ENCODE measurements at places on chromosomes 2 and 18.

DNA sequence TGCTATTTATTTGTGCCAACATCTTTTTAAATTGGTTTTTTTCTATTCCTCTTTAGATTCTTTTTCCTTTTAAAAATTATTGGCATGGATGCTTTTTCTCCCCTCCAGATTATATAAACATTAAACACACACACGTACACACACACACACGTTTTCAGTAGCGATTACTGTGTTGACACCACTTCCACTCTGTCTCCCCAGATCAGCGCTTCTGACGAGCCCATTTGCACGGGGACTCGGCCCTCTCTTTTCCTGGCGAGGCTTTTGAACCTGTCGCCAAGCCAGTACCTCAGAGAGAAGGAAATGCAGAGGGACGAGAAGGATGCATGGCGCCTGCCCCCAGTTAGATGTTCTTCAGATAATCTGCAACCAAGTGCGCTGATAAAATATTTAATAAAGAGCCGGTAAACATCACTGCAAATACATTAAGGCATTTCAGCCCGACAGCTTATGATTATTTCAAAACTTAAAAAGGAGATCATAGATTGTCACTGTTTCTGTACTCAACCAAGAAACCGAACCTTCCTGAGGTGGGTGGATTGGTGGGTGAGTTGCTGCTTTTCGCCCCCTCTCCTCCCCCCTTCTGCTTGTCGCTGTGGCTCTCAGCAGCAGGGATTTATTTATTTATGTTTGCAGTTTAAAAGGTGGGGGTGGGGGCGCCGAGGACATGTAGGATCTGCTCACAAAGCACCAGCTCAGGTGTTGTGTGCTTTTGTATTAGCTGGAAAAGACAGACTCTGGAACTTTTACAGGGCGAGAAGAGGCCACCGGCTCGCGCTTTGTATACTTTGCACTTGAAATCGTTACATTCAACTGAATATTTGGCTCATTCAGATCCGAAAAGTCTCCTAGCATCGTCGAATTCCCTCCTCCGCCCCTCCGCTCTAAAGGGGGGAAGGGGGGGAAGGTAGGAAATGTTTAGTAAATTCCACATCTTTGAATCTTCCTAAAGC, 787 bp upstream of the TBR1 start:
- peak; percentile 5 for DNase-seq

DNA sequence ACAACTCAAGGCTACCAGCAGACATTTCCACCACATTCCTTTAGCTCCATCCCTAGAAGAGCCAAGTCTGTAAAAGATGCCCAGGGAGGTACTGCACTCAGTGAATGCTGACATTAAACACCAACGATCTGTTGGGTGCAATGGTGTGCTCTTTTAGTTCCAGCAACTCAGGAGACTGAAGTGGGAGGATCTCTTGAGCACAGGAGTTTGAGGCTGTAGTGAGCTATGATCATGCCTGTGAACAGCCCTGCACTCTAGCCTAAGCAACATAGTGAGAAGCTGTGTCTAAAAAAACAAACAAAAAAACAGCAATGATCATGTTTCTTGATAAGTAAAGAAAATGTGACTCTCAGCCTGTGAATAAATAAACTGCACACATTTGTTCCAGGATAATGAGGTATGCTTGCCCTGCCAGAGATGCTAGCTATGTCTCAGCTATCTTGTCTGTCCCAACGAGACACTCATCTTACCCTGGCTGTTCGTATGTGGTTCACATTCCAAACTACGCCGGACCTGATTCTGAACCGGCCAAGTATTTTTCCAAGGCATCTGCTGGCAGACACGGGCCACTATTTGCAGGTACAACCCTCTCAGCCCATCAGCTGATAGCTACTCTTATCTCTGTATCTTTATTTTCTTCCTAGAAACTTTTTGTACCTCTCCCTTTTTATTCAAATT, 21.8 kb downstream of the TMEM182 start:
- no peak for DNase-seq

DNA sequence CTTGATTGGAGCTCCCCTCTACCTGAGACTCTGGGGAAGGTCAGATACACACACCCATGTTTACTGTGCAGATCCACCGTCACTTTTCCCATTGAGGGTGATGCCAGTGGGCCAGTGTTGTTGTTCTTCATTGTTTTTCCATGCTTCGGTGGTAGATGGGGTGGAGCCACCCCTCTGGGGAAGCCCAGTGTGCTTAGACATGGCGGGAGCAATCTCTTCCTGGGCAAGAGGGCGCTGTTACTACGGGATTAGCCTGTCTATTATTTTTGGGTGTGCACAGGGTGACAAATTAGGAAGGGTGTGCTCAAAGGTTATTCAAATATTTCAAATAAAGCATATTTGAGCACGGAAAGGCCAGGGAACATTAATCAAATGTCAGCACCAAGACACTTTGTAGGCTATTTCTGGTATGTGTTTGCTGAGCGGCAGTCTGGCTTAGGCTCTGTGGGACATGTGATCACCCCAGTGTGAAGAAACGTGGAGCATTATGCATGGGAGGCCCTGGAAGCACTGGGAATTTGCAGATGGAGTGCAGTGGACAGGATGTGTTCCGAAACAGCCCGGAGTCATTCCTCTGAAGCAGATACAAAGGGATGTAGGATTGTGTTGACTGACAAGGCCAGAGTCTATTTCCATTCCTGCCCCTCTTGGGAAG, 34.8 kb upstream of the SMIM21 start:
- DNase-seq: no peak

- no peak for DNase-seq
Measured at GRCh38 chr18:69840445-69840844, 107.2 kb downstream of the CD226 start.

GRCh38 chr2:231342061-231342711, 53.3 kb upstream of the B3GNT7 start:
- no peak for DNase-seq

Measured in nephron progenitor cell (in vitro differentiated cells).